Neural crest cell (in vitro differentiated cells): ENCODE measurements at places on chromosomes 16 and 17.

GRCh38 chr16:19566362-19566761, 10.9 kb downstream of the VPS35L start:
- DNase-seq: no peak
- H3K4me3 ChIP-seq: no peak overlapping the region
- H3K27ac ChIP-seq: no peak overlapping the region
- no peaks in the 10 kb centered on the region for H3K4me1 ChIP-seq
- H3K27me3 ChIP-seq: no peaks in the 10 kb centered on the region

- H3K4me3 ChIP-seq: peak overlapping the region; percentile 88
- DNase-seq: no peak
- H3K36me3 ChIP-seq: no peaks in the 10 kb centered on the region
These were observed 2.8 kb downstream of the EMP2 start for GRCh38 chr16:10577305-10578202.

GRCh38 chr17:65065906-65066305, 9.4 kb upstream of the GNA13 start:
- no peaks in the 10 kb centered on the region for H3K4me1 ChIP-seq
- H3K4me3 ChIP-seq: no peak overlapping the region
- peaks cover 3% of the 10 kb centered on the region for H3K27me3 ChIP-seq
- no peak for DNase-seq
- no peaks in the 10 kb centered on the region for H3K36me3 ChIP-seq

GRCh38 chr16:87160701-87161337, 156.4 kb downstream of the C16orf95 start:
- peaks cover 2% of the 10 kb centered on the region for H3K36me3 ChIP-seq
- H3K4me3 ChIP-seq: no peak overlapping the region
- H3K4me1 ChIP-seq: peaks cover 6% of the 10 kb centered on the region

GRCh38 chr16:2715519-2715918, 4.5 kb downstream of the PRSS27 start:
- H3K27me3 ChIP-seq: peaks cover 8% of the 10 kb centered on the region
- no peak overlapping the region for H3K4me3 ChIP-seq
- no peak overlapping the region for H3K27ac ChIP-seq
- H3K4me1 ChIP-seq: no peaks in the 10 kb centered on the region
- H3K36me3 ChIP-seq: no peaks in the 10 kb centered on the region
- DNase-seq: peak; percentile 54

DNA sequence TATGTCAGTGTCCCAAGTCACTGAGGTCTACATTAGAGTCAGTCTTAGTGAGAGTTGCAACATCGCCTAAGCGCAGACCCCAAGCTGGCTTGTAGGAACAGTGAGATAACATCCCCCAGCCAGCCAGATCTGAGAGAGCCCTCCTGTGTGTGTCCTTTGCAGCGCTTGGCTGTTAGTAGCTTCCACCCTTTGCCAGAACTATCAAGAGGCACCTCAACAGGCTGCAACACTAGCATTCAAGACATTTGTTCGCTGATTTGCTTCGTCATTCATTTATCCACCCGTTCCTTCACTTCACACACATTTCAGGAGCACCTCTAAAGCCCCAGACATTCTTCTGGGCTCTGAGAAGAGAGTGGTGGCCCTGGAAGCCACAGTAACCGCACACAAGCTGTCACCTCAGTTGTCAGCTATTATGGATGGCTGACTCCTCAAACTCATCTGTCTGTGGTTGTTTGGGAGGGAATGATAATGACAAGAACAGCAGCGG, 289.6 kb downstream of the WWOX start:
- H3K27me3 ChIP-seq: no peaks in the 10 kb centered on the region
- no peaks in the 10 kb centered on the region for H3K4me1 ChIP-seq
- DNase-seq: no peak
- no peak overlapping the region for H3K27ac ChIP-seq

- no peak overlapping the region for H3K4me3 ChIP-seq
- H3K4me1 ChIP-seq: peaks cover 12% of the 10 kb centered on the region
- peaks cover 13% of the 10 kb centered on the region for H3K36me3 ChIP-seq
- no peak overlapping the region for H3K27ac ChIP-seq
These were observed 13.6 kb downstream of the CARHSP1 start for GRCh38 chr16:8855051-8855786.

GRCh38 chr16:12548270-12548983, 255.3 kb downstream of the CPPED1 start:
- DNase-seq: no peak
- no peaks in the 10 kb centered on the region for H3K36me3 ChIP-seq
- H3K27me3 ChIP-seq: no peaks in the 10 kb centered on the region

DNA sequence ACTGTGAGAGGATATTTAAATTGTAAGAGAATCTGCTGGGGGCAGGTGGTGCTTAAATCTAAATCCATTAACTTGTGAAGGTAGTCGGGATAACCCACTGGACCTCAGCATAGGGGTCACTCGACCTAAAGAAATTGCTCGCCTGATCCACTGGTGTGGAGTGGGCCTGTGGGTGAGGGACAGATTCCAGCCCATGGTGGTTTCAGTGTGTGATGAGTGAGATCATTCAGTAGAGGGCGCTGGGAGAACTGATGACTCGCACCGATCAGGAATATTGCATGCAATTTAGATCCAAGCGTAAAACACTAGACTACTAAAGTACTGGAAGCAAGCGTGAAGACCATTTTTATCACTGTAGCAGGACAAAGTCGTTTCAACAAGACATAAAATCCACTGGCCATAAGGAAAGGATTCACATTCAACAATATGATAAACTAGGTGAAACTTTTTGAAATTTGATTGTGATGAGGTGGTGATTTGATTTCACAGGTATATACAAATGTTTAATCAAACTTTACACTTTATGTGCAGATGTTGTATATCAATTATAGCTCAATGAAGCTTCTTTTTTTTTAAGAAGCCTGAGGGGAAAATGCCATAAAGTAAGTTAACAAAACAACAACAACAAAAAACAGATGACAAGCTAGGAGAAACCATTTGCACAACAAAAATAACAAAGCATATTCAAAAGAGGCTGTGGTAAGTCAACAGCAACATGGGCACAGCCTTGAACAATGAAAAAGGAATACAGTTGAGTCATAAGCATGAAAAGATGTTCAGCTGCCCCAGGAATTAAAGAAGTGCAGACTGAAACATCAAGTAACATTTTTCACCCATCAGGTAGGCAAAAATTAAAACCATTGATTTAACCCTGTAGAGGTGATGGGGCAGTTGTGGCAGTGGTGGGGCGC, 7.5 kb upstream of the TMEM170A start:
- peak; percentile 38 for DNase-seq
- H3K27me3 ChIP-seq: no peaks in the 10 kb centered on the region
- H3K4me1 ChIP-seq: peaks cover 10% of the 10 kb centered on the region
- peaks cover 7% of the 10 kb centered on the region for H3K36me3 ChIP-seq

GRCh38 chr16:24146518-24146917, 109.6 kb upstream of the CACNG3 start:
- DNase-seq: no peak
- no peak overlapping the region for H3K27ac ChIP-seq
- no peak overlapping the region for H3K4me3 ChIP-seq
- peaks cover 4% of the 10 kb centered on the region for H3K4me1 ChIP-seq
- peaks cover 5% of the 10 kb centered on the region for H3K27me3 ChIP-seq
